ENCODE measurements at places on chromosomes 4 and X.
A peak's percentile ranks its signal among the peaks of the same experiment; 100 is the strongest.

GRCh38 chr4:30821275-30821674, 101.1 kb downstream of the PCDH7 start:
- DNase-seq, result no peak

DNA sequence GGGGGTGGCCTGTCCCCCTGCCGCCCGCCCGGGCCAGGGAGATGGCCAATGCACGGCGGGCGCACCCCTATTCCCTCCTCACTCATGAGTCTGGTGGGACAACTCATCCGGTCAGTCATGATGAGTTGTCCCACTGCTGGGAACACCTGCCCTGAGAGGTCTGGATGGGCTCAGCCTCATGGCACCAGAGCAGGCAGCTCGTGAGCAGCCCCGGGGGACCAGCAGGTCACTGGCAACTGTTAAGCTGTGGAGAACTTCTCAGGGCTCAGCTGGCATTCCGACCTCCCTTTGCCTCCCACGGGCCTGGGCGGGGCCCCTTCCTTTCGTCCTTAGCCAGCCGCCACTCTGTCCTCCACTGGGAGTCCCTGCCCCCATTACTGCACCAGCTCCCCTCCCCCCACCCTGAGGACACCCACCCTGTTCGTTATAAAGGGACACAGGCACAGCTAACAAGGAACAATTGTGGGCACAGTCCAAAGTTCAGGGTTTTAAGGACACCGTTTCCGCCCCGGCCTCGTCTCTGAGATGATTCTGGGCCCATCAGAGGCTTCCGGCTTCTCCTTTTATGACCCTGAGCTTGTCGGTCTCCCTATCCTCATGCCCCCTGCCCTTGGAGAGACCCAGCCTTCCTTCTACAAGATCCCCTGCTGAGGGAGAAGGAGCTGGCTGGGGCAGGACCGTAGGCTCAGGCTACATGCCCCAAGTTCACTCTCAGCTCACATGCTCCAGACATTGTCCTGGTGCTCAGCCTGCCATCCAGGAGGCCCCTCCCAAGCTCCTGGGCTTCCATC, 14.6 kb upstream of the KIAA0232 start:
- no peak for DNase-seq

DNA sequence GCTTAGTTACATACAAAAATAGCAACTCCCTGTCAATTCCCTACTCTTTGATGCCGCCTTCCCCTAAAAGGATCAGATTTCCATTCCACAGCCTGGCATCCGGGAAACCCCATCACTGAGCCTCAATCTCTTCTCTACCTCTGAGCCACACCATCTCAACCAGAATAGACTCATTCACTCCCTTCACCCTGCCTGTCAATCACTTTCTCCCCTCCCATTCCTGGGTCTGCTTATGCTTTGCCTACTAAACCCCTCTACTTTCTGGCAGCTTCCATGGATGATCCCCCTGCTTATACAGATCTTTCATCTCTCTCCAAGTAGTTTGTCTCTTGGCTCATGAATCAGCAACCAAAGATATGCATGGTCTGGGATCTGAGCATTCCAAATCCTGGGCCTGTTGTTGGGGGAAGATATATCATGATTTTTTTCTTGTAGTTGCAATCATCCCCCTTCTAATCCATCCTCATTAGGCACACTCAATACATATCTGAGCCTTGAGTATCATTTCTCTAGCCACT, 2.6 kb downstream of the AMER1 start:
- DNase-seq, result no peak

- no peak for DNase-seq
These were observed 492.9 kb downstream of the PCDH18 start for GRCh38 chr4:137039370-137039769.

GRCh38 chr4:89263265-89263664, 44.3 kb downstream of the GPRIN3 start:
- DNase-seq, result no peak

DNA sequence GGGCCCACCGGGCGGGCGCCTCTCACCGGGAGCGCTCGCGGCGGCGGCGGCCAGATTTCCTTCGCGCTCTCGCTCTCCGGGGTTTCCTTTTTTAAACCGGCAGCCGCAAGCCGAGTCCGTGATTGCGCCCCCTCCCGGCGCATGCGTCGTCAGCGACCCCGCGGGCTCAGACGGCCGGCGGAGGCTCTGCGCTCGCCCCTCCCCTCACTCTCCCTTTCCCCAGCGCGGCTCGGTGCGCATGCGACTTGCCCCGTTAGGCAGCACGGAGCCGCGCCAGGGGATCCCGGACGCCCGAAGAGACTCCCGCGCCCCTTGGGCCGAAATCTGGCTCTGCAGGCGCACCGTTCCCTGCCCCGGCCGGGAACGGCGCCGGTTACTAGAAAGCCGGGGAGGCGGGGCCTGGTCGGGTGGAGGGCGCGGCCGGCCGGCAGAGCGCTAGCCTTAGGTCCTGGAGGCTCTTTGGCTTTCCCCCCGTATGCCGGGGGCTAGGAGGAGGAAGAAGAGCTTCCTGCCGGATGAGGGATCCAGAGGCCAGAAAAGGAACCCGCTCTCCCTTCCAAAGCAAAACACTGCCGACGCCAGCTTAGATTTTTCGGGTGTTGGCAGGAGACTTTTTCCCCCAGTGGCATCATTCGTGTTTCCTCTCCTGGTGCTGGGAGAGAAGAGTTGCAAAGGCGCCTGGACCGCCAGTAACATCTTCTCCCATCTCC, at the start of gene CLOCK:
CLOCK (minus strand) TSS at position 154 of the 710 bp plus-strand sequence. CDS start 64,124 bp downstream, outside the sequence.
- peak; percentile 91 for DNase-seq

GRCh38 chrX:45502396-45502795, 301.7 kb upstream of the DIPK2B start:
- DNase-seq, result no peak

DNA sequence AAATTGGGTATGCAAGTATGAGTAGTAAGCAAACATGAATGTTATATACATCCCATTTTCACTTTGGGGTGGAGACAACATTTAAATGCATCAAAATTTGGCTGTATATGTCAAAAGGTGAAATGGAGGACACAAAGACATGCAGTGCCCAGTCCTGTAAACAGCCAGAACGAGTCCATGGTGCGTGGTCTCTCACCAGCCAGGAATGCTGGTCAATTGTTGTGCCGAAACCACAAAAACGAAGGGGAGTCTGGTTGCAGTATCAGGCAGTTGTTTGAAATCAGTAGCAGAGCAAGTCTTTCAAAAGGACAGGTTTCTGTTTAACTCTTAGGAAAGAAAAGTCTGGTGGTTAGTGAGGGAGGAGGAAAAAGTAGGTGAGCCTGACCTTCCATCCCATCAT, 22.3 kb upstream of the RNF150 start:
- no peak for DNase-seq

DNA sequence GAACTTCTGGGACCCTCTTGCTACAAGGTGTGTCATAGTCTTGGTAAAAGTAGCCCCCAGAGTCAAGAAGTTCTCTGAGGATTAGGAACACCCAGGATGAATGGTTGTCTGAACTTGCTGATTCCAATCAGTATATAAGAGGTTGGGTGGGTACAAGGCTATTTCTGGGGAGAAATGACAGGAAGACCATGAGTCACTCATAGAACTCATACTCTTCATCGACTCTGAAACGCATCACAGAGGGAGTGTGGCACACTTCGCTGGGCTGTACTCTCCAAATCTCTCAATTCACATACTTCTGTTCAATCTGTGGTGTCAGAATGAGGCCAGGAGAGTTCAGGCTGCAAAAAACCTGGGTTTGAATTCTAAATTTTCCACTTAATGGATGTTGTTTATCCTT, 193.2 kb upstream of the LEF1 start:
- DNase-seq, result no peak

GRCh38 chr4:86432559-86433134, 72.8 kb upstream of the MAPK10 start:
- DNase-seq, result no peak

DNA sequence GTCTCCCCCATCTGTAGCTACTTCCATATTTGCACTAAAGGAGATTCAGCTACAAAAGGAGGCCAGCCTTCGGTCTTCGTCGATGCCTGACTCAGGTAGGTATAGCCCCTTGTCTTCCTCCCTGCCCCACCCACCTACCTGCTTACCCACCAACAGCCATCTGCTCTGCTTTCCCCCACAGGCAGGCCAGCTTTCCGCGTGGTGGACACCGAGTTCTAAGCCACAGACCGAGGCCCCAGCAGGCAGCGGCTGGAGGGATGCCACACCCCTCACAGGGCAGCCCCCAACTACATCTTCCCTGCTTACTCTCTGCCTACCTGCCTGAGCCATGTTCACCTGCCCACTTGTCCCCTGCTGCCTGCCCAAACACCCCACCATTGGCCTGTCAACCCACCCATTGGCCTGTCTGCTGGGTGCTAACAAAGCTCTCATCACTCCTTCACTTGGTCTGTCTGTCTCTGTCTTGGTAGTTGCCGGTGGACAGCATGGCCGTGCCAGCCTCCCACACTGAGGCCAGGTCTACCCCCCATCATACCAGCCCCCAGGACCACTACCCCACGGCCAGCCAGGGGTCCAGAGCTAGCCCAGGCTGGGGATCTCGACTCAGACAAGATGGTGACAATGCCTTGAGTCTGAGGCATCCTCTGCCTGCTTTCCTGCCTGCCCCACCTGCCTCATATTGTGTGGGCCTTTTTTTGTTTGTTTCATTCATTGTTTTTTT, 4.1 kb upstream of the USP11 start:
- DNase-seq, result no peak

- no peak for DNase-seq
These were observed 326.8 kb downstream of the INPP4B start for GRCh38 chr4:142519342-142519741.

DNA sequence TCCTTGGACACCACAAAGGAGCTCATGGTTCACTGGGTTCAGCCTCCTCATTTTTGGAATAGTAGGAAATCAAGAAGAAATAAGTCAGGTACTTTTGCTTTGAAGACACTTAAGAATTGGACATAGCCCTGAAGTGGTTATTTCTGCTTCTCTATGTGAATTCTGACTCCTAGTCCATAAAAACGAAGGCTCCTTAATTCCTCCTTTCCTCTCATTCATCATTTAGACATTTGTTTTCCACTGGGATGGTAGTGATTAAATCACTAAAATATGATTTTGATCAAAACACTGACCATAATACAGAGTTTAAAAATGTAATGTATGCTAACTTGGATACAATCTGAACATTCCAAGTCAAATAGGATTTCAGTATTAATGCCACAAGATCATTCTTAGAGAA, 34.7 kb upstream of the CYP2U1 start:
- DNase-seq, result no peak

- no peak for DNase-seq
These were observed 692 bp upstream of the SLC9A7 start for GRCh38 chrX:46759645-46759974.

DNA sequence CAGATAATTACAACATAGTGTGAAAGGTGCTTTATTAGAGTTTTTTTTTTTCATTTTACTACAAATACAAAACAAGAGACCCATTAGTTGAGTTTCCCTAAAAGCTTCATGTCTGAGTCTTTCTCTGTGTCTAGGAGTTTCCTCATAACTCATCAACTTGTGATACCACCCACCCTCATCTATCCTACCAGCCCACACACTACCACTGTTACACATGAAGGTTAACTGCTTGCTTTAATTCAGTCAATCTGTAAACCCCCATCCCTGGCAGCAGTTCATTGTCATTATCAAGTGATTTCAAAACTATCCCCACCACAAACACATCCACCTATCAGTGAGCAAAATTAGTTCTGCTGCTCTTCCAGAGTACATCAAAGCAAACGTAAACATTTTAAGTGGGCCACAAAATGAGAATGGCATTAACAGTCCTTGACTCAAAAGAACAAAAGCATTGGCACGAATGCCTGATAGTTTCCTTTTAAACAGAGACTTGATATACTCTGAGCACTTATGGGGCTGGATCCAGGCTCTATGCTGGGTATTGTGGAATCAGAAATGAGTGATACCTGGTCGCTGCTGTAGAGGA, 331.6 kb upstream of the FAM241A start:
- no peak for DNase-seq

- DNase-seq, result no peak
These were observed 126.5 kb downstream of the CBR4 start for GRCh38 chr4:168883513-168883912.

- DNase-seq, result no peak
These were observed 19.6 kb downstream of the UVSSA start for GRCh38 chr4:1366371-1367229.

DNA sequence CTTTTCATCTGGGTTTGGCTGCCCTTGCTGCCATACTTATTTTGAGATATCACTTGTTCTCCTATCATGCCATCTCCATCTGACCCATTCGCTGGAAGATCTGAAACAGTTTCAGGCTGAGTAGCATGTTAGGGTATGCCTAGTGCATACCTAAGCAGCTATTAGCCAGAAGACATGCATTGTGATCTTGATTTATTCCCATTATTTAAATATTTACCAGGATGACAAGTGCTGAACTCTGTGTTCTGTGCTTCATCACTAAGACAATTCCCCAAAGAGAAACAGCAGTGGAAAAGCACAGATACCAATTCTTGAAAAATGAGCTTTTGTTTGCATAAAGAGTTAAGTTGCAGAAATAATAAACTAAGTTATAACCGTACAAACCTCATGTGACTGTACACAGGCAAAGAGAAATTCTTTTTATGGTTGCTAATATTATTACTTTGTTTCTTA, 271.0 kb upstream of the ARSJ start:
- DNase-seq, result no peak

DNA sequence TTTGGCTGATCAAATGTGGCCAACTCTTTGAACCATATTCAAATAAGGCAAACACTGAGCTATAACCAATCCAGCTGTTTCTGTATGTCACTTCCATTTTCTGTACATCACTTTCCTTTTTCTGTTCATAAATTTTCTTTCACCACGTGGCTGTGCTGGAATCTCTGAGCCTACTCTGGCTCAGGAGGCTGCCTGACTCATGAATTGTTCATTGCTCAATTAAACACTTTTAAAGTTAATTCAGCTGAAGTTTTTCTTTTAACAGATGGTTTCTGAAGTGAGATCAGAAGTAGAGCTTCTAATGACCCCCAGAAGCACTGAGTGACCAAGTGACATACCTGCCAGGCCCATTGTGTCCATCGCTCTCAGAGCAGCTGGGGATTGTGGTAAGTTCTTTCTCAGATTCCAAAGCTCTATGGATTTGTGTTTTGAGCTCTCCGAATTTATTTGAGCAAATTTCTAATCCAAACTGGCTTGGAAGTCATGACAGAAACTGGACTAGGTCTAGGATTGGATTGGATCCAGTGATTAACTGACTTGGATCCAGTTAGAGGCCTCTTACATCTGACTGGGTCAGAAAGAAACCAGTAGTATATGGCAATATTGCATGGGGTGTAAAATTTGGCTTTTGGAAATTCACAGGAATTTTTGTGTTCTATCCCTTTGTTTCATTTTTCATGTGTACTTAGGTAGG, 121.2 kb upstream of the BANK1 start:
- no peak for DNase-seq

DNA sequence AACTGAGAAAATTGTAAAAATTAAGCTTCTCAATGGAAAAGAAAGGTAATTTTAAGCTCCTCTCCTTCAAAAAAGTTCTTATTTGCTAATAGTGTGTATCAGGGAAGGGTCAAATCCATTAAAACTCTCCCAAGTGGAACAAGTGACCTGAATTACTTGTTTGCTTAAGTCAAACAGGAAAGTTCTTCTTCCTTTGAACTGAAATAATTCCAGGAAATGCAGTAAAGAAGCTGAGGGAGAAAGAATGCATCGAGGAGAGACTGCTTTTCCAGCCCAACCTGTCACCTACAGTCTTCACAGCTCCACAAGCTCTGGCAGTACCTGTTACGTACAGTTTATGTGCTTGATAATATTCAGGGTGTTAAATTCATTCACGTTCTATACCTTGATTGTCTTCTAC, 131.1 kb downstream of the KLHL8 start:
- no peak for DNase-seq

GRCh38 chrX:124023838-124024238, 62.3 kb downstream of the STAG2 start:
- DNase-seq, result no peak

GRCh38 chr4:162265802-162266201, 102.0 kb upstream of the FSTL5 start:
- no peak for DNase-seq
